ENCODE measurements at places on chromosomes 5 and 9.

DNA sequence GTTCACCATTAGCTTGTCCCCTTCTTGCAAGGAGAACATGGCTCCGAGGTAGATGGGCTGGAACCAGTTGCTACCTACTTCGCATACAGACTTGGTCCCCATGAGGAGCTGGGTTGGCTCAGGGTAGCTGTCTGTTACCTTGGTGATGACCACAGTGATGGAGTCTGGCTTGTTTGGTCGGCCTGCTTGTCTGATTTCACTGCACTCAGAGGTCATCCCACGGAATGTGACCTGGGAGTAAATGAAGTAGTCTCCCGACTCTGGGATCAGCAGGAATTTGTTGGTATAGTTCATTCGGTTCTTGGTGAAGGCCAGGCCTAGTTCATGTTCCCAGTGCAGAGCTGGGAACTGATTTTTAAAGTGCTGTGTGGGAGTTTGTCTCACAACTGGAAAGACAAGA, 15.3 kb downstream of the TNFSF15 start:
- DNase-seq: no peak

- no peak for DNase-seq
Observed at GRCh38 chr9:110641293-110641692, 27.3 kb upstream of the MUSK start.

DNA sequence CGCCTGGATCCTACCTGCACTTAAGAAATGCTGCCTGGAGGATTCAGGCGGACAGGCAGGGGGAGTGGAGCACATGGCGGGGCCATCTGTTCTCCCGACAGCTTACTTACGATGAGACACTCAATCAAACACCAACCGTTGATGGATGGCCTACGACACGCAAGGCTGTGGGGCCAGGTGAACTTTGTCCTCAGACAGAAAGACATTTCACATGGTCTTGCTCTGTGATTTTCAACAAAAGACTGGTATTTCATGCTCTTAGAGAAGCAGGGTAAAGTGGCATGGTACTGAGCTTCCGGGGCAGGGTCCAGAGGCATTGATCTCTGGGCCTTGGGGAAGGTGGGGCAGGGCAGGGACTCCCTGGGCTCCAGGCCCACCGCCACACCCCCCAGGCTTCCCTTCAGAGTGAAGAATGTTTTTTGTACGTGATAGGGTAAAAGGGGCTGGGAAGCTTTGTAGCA, 9.1 kb upstream of the OLFM1 start:
- no peak for DNase-seq

DNA sequence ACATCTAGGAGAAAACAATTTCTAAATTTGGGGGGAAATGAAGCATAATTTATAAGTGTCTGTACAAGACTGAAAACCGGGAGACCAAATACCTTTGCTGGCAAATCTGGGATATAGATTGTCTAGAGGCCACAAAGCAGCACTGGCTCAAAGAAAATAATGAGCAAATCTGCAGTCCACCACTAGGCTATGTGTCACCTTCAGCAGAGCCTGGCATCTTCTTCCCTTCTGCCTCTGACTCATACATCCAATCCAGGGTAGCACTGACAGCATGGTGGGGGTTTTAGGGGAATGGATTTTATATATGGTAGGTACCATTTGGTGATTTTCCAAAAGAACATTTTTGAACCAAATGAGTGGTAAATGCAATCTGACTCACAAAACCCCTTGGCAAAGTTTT, 12.8 kb downstream of the FAM81B start:
- no peak for DNase-seq

DNA sequence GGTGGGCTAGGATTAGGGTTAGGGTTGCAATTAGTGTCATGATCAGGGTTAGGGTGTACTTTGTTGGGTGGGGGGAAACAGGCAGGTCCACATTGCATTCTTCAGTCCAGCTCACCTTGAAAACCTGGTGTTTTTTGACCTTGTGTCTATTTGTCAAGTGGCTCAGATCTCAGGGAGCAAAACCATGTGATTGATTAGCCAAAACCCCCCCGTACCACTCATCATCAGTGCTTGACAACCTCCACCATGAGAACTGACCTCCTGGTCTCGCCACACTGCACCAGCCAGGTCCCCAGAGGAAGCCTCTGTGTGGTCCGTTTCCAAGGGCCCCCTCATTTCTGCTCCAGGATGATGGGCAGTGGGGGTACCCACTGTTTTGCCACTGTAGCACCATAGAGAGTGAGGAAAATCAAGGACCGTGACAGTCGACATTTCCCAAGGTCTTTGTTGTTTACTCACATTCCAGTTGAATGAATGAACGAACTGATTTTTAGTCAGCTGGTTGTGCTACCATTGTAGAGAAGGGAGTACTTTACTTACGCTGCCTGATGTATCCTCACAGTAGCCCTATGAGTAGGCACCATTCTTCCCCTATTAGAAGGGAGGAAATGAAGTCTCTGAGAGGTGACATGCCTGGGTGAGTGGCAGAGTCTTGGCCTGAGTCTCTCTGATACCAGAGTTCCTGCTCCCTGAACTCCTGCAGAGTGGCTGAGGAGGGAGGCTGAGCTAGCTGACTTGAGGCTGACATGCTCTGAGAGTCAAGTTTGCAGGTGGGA, 84.8 kb downstream of the RAD23B start:
- no peak for DNase-seq

DNA sequence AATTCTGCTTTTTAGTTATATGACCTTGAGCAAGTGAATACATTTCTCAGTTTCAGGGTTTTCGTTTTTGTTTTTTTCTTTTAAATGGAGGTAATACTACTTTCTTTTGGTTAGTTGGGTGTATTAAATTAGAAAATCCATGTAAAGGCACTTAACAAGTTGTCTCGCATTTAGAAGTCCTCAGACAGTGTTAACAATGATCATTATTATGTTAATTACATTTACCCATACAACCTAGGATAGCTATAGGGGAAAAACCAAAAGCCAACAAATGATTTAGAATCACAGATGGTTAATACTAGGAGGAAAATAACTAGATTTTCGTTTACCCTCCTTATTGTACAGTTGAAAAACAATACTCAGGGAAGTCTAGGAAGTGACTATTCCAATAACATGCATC, 972.2 kb upstream of the WWC1 start:
- no peak for DNase-seq

DNA sequence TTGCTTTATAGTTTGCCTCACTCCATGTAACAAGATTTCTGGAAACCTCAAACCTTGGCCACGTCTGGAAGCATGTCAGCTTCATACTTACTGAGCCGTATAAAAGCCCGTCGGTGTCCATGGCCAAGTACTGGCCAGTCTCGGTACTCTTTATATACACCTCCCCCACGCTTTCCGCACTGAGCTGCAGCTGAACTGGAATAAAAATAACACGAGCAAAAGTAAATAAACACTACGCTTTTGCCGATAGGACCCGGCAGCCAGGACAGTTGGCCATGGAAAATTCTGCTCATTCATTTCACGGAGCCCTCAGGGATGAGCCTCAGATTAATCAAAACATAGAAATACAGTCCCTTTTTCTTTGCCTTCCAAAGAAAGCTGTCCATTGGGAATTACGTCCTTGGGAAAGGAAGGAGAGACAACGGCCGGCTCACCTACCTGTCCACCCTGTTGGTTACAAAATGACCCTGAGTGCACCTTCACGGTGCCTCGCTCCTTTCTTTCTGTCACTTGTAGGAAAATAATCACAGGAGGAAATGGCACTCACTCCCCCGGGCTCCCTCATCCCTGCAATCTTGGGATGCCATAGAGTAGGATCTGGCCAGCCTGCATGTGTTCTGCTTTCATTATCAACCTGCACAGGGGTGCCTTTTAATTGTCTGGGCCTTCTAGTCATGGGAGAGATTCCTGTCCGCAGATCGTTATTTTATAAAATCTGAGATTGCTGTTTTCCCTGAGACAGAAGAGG, 85.1 kb downstream of the FGF1 start:
- no peak for DNase-seq

- DNase-seq: no peak
Observed at GRCh38 chr5:66829826-66830225, 233.6 kb downstream of the MAST4 start.

- no peak for DNase-seq
Observed at GRCh38 chr9:68720656-68721313, 15.7 kb downstream of the PIP5K1B start.

- DNase-seq: no peak
Observed at GRCh38 chr9:14654932-14655331, 38.3 kb downstream of the ZDHHC21 start.

GRCh38 chr5:42992088-42992879, 47.8 kb downstream of the ANXA2R start:
- DNase-seq: peak; percentile 61

DNA sequence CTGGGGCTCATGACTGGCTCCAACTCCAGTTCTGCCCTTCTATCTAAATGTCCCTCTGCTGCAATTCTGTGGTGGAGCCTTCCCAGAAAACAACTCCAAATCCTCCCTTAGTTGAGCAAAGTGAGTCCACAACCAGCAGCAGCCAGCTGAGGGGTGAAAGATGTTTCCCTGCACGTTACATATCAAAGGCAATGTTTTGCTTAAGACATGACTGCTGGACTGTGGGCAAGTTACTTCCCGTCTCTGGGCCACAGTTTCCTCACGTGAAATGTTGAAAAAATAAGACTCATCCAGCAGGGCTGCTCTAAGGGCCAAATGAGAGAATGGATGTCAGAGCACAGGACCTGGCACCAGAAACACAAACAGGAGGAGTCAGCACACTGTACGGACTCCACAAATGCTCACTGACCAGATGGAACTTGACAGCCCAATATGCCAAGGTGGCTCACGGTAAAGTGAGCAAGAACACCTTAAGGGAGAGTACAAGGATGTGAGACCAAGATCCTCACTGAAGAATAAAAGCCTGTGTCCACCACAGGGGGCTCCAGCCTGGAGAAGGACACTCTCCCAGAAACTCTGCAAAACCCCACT, 138.4 kb upstream of the ABCA1 start:
- DNase-seq: no peak

DNA sequence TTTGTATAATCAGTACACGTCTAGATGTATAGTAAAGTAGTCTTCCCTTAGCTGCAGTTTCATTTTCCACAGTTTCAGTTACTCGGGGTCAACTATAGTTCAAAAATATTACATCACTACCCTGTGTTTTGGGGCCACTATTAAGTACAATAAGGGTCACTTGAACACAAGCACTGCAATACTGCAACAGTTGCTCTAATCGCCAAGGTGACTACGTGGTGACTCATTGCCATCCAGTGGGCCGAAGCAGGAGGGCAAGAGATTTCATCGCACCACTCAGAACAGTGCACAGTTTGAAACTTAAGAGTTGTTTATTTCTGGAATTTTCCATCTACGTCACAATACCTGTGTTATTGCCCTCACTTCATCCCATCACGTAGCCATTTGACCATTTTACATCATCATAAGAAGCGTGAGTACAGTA, at the start of gene ARL14EPL:
ARL14EPL (plus strand) TSS at position 379 of the 424 bp plus-strand sequence. CDS start 18,994 bp downstream, outside the sequence.
- DNase-seq: no peak

DNA sequence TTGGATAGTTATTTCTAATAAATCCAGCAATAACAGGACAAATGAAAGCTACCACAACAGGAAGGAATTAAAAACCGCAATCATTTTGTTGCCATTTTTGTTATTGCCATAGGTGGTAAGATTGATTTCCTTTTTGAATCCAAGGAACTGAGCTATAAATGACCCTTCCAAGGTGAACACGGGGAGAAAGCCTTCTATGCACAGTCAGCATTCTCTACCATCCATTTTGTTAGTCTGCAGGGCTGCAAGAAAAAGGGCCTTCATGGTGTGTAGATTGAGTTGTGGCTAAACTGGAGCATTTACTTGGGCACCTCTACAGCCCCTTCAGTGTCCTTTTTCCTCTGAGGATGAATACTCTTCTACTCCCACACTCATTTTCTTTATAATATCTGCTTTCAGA, 18.6 kb upstream of the REEP5 start:
- no peak for DNase-seq

DNA sequence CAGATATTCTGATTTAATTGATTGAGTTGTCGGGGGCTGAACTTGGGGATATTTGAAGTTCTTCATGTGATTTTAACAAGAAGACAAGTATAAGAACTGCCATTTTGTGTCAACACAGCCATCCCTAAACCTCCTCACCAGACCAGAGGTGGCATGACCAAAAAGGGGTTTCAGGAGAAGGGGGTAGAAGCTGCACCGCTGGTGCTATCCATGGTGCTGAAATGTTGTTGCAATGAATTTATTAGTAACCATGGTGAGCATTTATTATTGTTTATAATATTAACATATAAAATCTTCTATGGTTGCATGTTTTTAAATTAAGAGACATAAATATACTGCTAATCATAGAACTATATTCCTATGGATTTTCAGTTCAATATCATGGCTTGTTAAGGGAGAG, 72.3 kb downstream of the GNA14 start:
- peak; percentile 5 for DNase-seq

- no peak for DNase-seq
Observed at GRCh38 chr5:14245132-14245925, 102.2 kb downstream of the TRIO start.

DNA sequence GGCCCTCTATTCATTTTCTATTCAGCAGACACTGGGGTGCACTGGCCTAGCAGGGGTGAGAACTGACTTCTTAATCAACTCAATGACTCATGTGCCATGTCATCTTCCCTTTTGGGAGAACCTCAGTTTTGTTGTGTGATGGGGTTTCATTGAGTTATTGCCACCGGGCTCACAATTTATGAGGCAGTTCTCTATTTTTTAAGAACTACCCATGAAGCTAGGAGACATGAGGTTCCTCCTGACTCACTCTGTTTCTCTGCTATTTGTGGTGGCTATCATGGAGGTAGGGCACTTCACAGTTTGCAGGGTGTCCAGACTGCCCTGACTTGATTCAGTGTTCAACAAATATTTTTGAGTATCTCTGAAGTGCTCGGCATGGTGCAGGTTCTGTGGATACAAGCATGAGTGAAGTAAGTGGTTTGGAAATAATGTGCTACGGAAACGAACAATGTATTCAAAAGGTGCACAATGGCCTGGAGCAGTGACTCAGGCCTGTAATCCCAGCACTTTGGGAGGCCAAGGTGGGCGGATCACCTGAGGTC, 39.3 kb downstream of the SPARC start:
- DNase-seq: no peak

- DNase-seq: peak; percentile 70
Observed at GRCh38 chr9:38160613-38161215, 91.7 kb upstream of the SHB start.

DNA sequence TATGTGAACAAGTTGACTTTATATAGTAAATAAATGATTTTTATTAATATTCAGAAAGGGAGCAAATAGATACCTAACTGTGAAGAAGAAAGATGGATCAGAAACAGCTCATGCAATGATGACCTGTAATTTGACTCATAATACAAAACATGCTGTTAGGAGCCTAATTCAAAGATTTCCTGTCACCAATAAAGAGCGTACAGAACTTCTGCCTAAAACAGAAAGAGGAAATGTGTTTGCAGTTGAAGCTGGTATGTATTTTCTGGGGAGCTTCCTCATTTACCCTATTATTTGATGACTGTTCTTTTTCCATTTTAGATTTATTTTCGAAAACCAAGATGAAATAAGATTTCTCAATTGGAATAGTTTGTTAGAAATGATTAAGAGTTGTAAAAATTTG, 11.4 kb downstream of the YTHDC2 start:
- no peak for DNase-seq
